ENCODE measurements at places on chromosomes 2 and 18.
A peak's percentile ranks its signal among the peaks of the same experiment; 100 is the strongest.

DNA sequence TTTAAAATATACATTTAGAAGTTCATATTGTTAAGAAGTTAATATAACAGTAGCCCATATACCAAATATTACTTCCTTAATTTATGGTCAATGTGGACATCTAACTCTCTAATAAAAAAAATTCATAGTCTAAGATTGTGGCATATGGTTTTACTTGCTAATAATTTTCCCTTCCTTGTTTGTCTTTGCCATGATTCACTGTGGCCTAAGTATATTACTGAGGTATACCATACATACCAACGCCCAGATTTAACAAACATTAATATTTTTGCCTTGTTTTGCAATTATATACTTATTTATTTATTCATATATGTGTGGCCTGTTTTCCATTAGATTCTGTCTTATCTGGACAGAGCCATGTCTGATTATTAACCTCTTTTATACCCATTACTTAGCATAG, 54.6 kb upstream of the CCDC150 start:
- no peak for DNase-seq

GRCh38 chr2:68387408-68388350, 22.6 kb downstream of the PLEK start:
- peak; percentile 25 for DNase-seq

- peak; percentile 63 for DNase-seq
These were observed 1.3 kb upstream of the CD28 start for GRCh38 chr2:203705178-203705577.

DNA sequence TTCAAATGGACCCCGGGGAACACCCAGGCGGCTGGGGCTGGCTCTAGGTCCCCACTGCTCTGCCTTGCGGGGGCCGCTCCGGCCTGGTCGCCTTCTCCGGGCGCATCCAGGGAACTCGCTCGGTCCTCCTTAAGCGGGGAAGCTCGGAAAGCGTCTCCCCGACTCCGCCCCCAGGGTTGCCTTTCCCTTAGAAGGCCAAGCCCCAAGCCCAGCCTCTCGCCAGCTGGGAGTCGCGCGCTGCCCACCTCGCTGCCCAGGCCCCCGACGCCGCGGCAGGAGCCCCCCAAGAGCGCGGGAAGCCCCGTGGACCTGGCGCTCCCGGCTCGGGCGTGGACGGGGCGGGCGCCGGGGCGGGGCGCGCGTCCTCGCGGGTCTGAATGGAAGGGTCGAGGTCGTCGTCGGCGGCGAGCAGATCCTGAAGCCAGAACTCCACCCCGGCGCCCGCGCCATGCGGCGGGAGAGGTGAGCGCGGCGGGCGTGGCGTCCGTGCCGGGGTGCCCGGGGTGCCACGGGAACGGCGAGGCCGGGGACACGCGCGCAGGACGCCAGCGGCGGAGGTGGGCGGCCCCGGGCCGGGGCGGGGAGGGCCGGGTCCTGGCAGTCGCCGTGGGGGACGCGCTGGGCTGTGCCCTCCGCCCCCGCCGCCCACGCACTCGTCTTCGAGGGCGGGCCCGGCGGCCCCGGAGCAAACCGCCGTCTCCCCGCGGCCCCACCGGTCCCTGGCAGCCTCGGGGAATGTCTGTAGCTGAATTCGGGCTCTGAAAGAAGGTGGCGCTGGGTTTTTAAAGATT, at the start of gene BOK:
TSS of gene BOK (plus strand) at position 214 of the 791 bp plus-strand sequence. CDS start 739 bp downstream, outside the sequence.
- no peak for DNase-seq

GRCh38 chr2:231387904-231388724, 7.4 kb upstream of the B3GNT7 start:
- no peak for DNase-seq

DNA sequence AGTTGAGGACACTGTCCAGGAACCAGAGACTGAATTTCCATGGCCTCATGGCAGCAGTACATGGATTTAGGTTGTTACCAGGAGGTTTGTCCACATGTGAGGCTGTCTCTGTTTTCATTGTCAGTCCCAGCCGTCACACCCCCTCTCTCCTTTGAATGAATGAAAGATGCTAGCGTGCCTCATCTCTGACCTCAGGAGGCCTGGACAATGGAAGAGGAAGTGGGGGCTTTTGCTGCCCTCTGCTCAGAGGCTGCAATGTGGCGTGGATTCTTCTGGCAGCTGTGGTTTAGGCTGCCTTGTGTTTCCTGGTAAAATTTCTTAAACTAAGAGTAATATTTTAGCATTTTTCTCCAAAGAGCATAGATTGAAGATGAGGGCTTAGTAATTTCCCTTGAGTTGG, 47.5 kb downstream of the RAB31 start:
- DNase-seq: no peak

DNA sequence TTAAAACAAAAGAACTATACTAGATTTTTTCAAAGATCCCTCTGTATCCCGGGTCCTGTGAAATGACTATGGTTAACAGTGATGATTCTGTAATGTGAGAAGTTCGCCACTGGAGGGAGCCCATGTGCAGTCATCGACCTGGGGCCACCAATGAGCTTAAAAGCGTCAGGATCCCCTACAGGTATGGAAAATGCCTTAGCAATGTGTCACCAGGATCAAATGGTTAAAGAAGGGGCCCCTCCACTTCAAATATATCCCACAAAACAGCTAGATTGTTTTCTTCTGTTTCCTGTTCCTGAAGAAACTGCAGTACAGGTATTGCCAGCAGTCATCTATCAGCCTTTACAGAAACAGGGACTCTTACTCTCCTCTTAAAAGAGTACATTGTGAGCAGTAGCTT, 15.3 kb downstream of the CHRNA1 start:
- peak; percentile 83 for DNase-seq

DNA sequence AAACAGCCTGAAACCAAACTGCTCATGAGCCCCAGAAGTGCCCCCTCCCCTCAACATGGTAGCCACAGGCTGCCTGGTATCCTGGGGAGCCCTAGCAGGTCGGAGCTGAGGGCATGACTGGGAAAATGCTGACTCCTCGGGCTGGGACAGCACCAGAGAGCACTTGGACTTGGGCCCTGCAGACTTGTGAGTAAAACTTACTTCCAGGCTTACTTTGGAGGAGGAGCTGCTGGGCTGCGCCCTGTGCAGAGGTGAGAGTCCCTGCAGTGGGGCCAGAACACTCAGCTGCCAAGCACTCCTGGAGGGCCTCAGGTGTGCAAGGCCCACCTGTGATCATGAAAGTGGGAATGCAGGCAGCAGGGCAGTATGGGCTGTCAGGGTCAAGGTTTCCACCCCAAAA, 119.4 kb downstream of the SEPTIN10 start:
- no peak for DNase-seq

DNA sequence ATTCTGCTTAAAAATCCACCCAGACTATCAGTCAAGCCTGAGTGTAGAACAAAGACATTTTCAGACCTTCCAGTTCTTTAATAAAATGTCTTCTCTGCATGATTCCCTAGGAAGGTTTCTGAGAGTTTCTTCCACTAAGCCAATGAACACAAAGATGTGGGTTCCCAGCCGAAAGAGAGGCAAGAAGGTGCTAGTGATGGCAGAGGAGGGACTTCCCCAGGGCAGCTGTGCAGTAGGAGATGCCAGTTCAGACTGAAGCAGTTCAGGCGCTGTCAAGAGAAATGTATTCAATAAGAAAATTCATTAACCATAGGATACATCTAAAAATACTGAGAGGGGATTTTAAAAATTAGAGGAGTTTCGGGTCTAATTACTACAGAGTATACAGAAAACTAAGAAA, 83.3 kb downstream of the RND3 start:
- DNase-seq: no peak

DNA sequence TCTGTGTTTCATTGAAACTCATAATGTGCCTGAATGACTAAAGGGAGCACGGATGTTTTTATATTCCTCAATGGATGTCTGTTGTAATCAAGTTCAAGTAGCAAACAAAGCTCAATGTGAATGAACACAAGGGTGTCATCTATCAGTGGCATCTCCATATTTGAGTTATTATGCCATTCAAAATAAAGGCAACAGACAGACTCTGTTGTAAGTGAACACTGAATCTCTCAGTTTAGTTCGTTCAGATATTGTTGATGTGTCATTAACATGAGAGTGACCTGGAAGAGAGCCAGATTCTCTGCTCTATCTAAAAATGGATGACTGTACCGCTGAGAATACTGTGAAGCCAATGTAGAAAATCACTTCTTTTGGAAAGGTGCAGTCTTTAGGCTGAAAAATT, 118.7 kb downstream of the NUP35 start:
- DNase-seq: no peak

DNA sequence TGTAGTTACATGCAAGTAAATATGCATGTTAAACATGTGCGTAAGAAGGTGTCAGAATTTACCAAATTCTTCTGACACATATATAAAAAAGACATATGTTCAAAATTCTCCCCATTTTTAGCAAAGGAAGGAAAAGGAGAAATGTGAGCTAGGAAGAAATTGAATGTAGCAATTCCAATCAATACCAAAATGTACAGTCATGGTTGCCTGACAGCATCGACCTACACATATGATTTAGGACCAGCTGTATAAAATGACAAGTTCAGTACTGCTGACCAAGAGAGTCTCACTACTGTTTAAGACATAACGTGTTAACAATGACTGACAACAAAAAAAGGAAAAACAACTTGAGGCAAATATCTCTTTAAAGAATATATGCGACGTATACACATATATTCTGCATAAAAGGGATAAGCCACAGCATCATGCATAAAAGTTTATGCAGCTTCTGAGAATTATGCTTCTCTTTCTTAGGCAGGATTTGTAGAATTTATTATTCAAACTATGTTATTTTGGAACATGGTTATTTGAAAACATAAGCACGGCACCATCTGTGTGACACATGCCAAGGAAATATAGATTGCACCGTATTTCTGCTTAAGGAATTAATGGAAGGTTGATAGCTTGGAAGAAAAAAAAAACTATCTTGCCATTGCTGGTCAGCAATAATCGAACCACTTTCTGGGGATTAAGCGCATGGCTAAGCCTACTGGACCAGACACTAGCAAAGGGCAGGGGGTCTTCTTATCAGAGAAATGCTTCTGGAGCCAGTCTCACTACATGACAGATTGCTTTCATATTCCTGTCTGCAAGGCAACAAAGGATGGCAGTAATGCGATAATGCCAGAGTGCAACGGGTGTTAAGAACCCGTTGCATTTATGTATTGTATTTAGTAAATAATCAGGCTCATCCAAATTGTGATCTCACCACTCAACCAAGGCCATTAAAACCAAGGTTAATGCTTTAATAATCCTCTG, 154.0 kb downstream of the WDPCP start:
- no peak for DNase-seq

DNA sequence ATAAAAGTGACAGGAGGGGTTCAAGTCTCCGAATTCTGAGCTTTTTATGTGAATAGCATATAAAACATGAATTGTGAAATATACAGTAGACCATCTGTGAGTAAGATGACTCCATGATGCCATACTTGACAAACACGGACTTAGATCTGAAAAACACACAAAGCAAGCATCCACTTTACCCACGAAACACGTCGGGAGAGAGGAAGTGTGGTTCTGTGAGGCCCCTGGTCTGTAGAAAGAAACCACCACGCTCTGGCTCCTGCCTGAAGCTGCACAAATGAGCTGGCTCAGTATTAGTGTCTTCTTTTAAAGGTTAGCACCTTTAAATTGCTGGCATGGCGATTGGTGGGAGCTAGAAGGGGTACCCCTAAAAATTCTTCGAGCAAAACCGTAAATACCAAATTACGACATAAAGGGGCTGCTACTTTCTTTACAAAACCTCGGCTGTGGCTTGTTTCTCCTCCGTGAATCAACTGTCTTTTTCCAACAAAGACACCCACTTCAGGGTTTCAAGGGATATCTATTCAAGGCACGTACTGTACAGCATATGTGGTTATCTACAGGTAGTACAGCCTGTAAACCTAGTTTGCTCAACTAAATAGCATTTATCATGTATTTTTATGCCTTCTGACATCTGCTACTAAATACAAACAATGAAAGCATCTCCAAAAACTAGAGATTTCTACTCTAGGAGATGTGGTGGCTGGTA, 70.9 kb downstream of the AFF3 start:
- DNase-seq: no peak

DNA sequence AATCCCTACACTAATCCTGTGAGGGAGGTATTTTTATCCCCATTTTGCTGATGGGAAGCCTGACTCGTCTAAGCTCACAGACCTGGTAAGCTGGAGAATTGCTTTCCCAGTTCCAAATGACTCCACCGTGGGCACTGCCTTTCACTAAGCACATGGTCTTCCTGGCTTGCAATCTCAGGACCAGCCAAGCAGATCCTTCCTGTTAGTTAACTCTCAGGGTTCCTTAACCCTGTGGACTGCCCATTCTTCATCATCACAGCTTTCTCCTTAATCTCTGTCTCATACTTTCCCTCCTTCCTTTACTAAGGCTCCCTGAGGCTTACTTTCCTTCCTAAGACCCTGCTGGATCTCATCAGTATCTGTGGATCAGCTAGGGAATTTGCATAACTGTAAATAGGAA, 122.2 kb upstream of the ZEB2 start:
- no peak for DNase-seq

DNA sequence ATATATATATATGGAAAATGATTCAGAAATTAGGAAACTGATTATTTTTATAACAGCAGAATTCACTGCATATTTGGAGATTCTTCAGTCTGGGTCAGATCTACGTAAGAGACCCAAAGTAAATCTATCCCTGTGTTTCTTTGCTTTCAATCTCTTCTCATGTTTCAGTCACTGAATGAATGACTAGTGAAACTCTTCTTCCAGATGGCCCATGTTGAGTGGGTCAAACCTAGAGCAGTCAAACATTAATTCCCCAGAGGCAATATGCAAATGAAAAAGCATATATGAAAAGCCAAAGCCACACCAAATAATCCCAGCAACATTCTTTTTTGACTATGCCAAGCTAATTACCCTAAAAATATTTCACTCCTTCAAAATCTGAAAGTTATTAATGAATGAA, 317.3 kb downstream of the RBM43 start:
- DNase-seq: no peak

GRCh38 chr2:96687711-96688640, 45.4 kb downstream of the FER1L5 start:
- DNase-seq: no peak

DNA sequence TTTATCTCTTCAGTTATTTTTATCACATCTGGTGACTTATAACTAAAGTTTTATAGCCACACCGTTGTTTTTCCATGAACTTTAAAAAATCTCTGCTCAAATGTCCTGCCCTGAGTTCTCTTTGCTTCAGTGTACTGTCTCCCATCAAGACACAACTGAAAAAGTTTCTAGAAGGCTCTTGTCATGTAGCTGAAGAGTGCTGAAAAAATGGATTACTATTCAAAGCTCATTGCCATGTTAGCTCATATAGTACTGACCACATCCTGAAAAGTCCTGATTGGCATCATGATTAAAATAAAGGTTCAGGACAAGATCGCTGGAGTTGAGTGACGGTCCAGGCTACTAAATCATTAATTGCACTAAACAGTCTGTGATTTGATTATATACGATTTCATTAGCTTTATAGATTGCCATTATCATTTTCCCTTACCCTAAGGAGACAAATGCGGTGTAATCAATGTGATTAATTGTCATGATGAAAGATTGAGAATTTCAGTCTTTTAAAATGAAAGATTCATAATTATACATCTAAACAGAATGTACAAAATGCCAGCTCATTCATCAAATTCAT, 62.2 kb downstream of the MFSD6 start:
- no peak for DNase-seq

DNA sequence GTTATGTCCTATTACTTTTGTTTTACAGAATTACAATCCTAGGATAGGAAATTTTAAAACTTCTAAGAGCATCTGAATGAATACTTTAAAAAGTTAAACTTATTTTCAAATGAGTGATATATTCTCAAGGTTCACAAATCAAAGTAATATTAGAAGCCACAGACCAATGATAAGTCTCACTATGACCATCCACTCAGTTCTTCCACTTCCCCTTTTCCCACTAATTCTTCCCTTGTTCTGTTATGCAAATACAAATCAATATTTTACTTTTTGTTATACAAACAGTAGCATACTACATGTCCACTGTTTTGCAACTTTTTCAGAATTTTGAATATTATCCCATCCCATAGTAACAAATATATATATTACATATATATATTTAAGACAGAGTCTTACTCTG, 20.2 kb downstream of the USP37 start:
- no peak for DNase-seq
